Stimulated activated CD8-positive, alpha-beta memory T cell treated with anti-CD3 and anti-CD28 coated beads, Interleukin-2, amount 100 ng/mL, for 1 hour (primary cell): ENCODE measurements at places on chromosomes 2 and 18.

DNA sequence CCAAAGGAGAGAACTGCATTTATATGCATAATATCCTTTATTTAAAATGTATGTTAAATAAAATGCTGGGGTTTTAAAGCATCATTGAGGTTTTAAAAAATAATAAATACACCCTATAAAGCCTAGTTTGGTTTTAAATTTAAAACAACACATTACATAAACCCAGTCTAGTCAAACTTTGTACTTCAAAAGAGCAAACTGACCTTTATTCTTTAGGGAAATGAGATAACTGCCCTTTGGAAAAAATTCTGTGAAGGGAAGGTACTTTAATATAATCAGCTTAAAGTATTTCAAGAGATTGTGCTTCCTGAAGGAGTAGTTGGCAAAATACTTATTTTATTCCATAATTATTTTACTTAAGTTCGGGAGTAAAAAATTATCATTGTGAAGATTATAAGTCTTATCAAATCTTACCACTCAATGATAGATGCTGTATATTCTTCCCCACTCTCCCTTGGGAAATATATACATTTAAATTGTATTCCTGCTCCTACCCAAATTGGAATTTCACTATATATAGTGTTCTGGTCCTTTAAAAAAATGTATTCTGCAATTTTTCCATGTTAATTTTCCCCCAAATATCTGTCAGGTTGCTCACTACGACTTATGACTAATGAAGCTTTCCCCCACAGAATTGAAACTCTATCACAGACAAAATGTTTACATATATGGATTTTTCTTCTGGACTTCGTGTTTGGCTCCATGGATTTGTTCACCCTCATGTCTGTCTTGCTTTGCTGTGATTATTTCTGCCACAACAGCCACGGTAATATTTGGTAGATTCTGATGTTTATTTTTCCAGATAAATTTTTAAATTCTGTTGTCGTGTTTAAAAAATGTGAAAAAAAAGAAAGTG lies 42.1 kb downstream of the ZC3H6 start:
- no peak for DNase-seq

DNA sequence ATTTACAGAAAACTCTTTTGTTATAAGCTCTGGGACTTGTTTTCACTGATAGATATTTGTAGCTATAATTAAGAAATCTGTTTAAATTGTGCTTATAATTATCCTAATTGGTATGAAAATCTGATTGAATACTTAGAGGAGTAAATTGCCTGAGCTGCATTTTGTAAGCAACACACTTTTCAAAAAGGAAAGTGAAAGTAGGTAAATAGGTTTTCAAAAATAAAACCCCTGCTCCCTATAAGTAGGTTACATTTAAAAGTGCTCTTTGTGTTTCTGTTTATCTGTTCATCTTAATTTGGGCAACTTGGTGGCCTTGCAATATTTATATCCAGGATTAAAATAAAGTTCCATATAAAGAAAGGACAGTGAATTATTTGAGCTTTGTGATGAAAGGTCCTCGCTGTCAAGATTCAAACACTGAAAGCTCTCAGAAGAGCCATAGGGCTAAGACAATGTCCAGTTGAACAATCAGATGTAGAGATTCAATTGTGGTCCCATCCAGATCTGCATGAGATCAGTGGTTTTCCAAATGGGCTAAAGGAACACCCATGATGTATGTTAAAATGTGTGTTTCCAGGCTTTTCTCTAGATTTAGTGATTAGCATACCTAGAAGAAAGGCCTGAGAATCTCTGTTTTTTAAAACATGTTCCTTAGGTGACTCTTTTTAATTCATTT lies 371.6 kb downstream of the RPRM start:
- DNase-seq = no peak

- DNase-seq = no peak
Observed at GRCh38 chr18:62525608-62526007, 2.8 kb downstream of the ZCCHC2 start.

- DNase-seq = no peak
Observed at GRCh38 chr2:241237949-241238371, 49.5 kb downstream of the ANO7 start.

DNA sequence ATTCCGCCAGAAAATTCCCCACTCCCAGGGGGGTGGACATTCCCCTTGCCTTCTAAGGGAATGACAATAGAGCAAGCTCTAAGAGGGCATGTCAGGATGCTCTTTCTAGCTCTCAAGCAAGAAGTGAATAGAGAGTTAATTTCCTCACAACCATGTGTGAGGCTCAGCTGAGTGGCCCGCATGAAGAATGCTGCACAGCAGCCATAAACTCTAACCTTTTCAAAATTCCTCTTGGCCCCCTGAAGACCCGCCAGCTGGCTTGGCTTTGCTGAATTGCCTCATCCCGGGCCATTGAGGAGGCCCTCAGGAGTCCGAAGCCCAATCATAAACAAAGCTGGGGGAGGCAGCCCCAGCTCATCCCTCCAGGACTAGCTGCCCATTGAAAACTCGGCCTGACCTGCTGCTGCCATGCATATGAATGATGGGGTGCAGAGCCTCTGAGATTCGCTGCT lies 38.2 kb downstream of the NRP2 start:
- no peak for DNase-seq

GRCh38 chr18:9835825-9836224 lies 49.9 kb upstream of the TXNDC2 start:
- DNase-seq = no peak

DNA sequence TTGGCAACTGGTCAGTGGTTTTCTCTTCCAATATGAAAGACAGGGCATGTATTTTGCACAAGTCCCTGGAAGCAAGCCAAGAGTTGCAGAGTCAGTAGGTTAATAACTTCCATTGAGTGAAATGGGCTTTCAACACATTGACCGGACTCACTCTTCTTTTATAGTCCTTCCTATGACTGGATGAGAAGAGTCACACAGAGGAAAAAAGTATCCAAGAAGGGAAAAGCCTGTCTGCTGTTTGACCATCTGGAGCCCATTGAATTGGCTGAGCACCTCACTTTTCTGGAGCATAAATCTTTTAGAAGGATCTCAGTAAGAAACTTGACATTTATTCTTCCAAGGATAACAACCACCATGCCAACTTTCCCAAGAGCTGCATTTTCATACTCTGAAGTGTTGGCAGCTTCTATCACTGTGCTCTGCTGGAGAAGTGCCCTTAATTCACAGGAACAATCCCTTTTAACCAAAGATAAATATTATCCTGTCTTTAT lies 45.4 kb downstream of the RASGRP3 start:
- DNase-seq = no peak

- no peak for DNase-seq
Observed at GRCh38 chr2:63837036-63837594, 4.6 kb upstream of the UGP2 start.

DNA sequence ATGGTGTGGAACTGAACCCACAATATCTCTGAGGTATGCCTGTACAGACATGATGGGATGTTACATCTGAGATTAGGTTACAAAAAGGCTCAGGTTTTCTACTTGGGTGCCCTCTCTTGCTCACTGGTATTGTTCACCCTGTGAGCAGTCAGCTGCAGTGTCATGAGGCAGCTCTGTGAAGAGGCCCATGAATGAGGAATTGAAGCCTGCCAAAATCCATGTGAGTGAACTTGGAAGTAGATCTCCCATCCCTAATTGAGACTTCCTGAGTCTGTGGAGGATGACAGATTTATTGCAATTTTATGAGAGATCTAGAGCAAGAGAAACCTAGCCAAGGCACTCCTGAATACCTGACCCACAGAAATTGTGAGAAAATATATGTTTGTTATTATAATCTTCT lies 404.9 kb upstream of the ZEB2 start:
- no peak for DNase-seq

GRCh38 chr18:24942144-24942543 lies 409.8 kb downstream of the ZNF521 start:
- no peak for DNase-seq

DNA sequence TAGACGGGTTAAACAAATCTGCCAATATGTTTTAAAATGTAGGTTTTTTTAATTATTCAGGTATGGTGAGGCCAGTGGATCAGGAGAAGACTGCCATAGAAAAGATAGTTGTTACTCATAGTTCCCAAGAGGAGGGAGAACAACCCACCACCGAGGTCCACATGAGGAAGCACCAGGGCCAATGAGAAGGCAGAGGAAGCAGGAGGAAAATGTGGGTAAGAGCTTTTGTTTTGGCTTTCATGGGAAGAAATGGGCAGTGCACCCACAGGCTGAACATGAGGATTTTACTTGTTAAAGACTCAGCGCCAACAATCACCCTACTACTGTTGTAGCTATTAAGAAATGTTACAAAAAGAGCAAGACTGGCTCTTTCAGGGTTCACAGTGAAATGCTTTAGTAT lies 191.8 kb upstream of the HNMT start:
- DNase-seq = no peak

DNA sequence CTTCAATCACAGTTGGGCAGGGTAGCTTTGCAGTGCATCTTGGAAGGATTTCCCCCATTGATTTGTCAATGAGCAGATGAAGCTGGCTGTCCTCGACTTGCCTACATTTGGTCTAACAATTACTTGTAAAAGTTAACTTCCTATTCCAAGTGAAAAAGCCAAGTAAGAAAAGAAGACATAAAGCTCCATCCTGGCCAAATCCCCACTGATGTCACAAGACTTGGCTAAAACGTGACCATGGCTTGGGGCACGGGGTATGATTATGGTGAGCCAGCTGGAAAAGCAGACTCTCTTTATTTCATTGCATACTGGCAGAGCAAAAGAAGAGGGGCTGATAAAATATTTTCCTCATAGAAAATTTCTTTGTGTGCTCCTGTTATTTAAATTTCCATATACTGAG lies 25.4 kb upstream of the PID1 start:
- DNase-seq = no peak

DNA sequence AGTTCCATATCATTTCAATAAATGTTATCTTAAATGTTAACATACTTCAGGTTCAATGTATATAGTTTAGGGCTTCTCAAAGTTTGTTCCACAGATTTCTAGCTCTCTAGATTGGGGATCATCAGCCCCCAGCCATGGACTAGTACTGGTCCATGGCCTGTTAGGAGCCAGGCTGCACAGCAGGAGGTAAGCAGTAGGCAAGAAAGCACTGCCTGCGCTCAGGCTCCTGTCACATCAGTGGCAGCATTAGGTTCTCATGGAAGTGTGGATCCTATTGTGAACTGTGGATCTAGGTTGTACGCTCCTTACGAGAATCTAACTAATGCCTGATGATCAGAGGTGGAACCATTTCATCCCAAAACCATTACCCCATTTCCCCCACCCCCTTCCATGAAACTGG lies 531.1 kb downstream of the PARD3B start:
- DNase-seq = no peak

GRCh38 chr2:42368817-42369531 lies 8.0 kb upstream of the COX7A2L start:
- DNase-seq = no peak

DNA sequence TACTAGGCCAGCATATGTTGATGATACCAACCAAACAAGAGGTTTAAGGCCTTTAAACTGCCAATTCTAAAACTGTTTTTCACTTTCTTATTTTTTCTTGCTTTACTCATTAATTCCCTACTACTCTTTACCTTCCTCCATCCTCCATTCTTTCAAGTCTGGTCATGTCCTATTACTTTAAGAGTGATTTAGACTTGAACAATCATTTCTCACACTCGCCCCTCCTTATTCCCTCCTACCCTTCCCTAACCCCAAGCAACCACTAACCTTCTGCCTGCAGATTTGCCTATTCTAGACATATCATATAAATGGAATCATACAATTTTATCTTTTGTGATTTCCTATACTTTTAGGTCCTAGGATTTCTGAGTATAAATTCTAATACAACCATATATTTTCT lies 127.7 kb downstream of the USP34 start:
- DNase-seq = no peak

DNA sequence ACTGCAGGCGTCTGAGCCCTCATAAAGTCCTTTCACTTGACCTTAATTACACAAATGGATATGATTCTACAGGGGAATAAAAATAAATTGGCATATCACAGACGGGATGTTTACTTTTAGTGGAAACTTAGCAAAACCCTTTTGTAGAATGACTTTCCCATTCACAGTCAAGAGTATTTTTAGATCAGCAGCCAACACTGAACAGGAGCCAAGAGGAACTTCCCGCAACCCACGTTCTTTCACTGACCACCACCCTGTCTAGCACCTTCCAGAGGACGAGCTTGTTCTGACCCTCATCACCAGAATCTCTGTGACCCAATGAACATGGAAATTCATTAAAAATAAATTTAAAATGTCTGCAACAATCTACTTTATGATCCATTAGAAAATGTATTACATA lies 119.0 kb upstream of the SNTG2 start:
- no peak for DNase-seq

GRCh38 chr2:26840937-26841610 lies 6.9 kb upstream of the DPYSL5 start:
- DNase-seq = no peak

DNA sequence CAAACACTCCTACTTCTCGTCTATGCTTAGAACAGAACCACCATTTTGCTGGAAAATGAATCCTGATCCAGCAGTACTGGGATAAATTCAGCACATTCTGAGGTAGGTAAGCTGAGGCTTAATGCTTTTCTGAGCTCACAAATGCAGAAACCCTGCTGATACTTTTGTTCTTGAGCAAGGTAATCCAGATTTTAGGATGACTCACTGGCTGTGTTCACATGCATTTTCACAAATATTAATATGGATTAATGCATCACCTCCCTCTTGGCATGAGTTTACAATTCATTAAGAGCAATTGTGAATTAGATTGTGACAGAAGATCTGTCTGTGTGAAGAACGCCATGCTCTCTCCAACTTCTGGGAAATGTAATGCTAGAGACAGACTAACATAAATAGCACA lies 42.2 kb downstream of the RAD51AP2 start:
- no peak for DNase-seq

DNA sequence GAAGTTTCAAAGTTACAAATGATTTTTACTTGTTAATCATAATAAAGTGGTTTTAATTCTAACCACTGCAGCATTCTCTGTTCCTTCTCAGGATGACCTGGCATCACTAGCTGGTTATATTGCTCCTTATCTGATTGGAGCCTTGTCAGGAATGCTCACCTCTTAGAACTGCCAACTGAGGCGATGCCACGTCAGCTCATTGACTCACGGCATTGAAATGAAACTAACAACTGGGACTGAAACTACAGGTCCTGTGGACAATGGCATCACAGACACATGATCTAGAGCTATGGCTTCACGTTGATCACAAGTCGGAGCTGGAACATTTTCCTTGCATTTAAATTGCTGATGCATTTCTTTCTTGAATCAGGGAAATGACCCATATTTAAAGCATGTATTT lies 54.9 kb upstream of the MAP2 start:
- DNase-seq = no peak

- DNase-seq = no peak
Observed at GRCh38 chr2:83081826-83082690, 1377.0 kb downstream of the SUCLG1 start.

- DNase-seq = no peak
Observed at GRCh38 chr18:77765468-77765867, 515.8 kb downstream of the GALR1 start.

DNA sequence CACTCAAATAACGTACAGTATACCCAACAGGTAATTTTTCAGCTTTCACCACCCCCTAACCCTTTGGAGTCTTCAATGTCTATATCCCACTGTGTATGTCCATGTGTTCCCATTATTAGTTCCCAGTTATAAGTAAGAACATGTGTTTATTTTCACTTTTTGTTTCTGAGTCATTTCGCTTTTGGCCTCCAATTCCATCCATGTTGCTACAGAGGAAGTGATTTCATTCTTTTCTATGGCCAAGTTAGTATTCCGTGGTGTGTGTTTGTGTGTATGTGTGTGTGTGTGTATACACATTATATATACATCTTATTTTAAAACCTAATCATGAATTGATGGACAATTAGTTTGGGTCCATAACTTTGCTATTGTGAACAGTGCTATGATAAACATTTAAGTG lies 464.4 kb downstream of the CMPK2 start:
- no peak for DNase-seq

GRCh38 chr18:10524507-10525370 lies 1.1 kb upstream of the NAPG start:
- DNase-seq = no peak
